ENCODE measurements at places on chromosomes 3 and 15. TPM values are rescaled to one million over a fixed set of nuclear protein-coding genes. Genes with fewer than 3 reads are reported as not detected.

Gene GOLGA8J
- not detected for total RNA-seq

Gene XIRP1
- not detected for total RNA-seq

DNA sequence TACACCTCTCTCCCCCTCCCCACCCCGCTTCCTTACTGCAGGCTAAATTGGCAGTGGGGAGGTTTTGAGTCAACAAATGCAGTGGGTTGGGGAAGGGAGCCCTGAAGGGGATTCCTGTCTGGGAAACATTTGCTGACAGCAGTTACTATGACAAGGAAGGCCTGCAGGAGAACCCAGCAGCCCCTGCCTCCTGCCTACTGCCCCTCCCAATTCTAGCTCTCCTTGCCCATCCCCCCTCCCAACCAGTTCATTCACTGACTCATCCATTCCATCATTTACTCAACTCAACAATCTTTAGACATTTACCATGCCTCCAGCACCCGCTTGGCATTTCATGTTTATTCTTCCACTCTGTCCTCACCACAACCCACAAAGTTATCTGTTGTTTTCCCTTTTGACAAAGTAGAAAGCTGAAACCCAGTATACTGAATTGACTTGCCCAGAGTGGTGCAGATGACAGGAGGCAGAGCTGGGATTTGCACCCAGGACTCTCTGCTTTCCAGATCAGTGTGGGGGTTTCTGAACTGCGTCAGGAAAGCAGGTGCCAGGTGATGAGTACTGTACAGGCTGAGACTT, 75.0 kb downstream of the MAGEF1 start:
- DNase-seq = no peak

DNA sequence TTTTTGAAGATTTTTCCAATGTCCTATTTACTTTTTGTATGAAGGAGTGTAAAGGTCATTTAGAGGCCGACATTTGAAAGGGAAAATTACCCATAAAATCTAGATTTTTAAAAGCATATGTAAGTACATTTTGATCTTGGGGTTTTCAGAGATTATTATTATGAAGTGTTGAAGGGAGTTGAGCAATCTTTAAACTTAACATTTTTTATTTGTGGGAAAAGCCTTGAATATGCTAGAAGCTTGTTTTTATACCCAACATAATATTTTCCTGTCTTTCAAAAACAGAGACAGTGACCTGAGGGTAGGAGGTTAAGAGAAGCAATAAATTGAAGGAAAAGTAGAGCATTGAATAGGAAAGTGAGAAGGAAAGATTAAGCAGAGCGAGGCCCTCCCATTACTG, 85.7 kb downstream of the SLMAP start:
- DNase-seq = no peak

- no peak for DNase-seq
Measured at GRCh38 chr15:25778161-25778560, 85.0 kb downstream of the ATP10A start.

Gene MUSTN1
- total RNA-seq = 5.5 TPM

DNA sequence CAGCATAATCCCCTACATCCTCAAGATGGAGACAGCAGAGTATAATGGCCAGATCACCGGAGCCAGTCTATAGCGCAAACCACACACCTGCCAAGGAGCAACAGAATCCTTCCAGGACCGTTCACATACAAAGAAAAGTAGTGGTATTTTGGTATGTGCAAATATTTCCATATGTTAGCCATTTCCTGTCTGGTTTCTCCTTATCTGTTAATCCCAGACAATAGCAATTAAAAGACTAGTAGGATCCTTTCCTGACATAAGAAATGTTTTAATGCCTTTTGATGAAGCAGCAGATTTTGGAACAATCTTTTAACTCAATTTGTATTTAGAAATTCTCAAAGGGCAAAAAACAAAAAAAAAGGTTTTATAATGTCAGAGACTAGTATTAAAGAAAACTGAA, 22.2 kb downstream of the MRPS25 start:
- no peak for DNase-seq

DNA sequence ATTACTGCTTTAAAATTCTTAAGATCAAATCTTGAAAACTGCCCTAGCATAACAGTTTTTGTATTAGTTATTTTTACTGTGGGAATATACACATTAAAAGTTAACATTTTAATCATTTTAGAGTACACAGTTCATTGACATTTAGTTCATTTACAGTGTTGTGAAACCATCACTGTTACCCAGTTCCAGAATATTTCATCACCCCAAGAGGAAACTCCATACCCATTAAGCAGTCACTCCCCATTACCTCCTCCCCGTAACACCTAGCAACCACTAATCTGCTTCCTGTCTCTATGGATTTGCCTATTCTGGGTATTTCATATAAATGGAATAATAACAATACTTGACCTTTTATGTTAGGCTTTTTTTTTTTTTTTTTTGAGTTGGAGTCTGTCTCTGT, 164.1 kb upstream of the LRRFIP2 start:
- no peak for DNase-seq

Data from lower leg skin (tissue), 4 donors.